Renal cortex interstitium (tissue), 15 donors: ENCODE measurements at places on chromosomes 7 and 10.

- peak; percentile 90 for DNase-seq
These were observed at the start of gene TPK1 for GRCh38 chr7:144835652-144836544. Gene TPK1 (minus strand): TSS chr7:144836053. CDS start chr7:144835602, 451 bp downstream.

- no peak for DNase-seq
These were observed 297.8 kb downstream of the RPS24 start for GRCh38 chr10:78331391-78331922.

GRCh38 chr7:4307316-4308204, 374.5 kb upstream of the FOXK1 start:
- DNase-seq = no peak

DNA sequence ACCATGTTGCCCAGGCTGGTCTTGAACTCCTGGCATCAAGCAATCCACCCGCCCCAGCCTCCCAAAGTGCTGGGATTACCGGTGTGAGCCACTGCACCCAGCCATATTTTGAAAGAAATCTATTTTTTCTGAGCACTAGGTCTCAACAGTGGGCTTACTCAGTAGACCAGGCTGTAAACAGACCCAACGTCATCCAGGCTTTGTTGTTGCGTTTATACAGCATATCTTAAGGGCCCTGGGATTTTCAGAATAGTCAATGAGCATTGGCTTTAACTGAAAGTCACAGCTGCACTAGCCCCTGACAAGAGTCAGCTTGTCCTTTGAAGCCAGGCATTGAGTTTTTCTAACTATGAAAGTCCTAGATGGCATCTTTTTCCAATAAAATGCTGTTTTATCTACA, 49.8 kb downstream of the STK17A start:
- no peak for DNase-seq

DNA sequence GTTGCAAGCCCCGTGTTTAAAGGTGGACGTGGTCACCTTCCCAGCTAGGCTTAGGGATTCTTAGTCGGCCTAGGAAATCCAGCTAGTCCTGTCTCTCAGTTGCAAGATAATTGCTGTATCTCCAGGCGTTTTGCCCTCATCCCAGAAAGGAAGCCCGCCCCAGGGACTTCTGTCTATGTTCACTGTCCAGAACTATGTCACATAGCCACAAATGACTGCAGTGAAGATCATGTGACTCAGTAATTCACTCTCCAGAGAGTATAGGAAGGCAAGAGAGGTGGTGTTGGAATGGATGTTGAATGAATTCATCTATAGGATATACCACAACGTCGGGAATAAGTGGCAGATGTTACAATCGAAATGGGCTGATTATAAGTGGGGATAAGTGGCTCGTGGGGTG, 349 bp upstream of the ERVW-1 start:
- no peak for DNase-seq

DNA sequence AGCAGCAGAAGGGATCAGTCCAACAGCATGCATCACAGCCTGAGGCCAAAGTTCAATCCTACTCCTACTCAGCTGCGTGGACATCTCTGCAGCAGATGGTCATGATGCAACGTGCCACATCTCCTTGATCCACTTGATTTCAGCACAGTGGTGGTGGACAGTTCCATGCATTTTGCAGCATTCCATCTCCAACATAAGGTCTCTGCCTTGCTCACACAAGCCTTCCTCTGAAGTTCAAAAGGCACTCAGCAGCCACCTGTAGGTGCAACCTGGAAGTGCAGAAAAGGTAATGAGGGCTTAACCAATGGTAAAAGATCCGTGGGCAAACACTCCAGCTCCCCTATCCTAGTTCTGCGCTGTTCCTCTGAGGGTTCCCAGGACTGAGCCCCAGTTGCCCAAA, 57.5 kb upstream of the CHCHD3 start:
- DNase-seq = peak; percentile 57

- DNase-seq = no peak
These were observed 254.8 kb downstream of the INHBA start for GRCh38 chr7:41448104-41448503.

- no peak for DNase-seq
These were observed 167.8 kb upstream of the ITGB1 start for GRCh38 chr10:33125522-33126517.

DNA sequence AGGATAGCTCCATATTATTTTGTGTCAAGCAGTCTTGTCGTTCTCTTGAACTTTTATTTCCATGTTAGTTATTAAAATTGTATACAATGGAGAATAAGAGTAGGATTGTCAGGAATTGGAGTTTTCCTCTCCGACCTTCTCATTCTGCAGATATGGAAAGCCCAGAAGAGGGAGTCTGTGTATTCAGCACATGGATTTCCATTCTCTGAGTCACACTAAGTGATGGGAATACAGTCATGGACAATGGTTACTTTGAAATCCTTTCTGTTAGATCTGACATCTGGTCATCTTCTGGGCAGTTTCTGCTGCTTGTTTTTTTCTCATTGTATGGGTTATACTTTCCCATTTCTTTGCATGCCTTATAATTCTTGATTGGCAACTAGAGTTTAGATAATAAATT, 5.0 kb upstream of the TASOR2 start:
- DNase-seq = no peak

- no peak for DNase-seq
These were observed 8.0 kb upstream of the PKD1L1 start for GRCh38 chr7:47956220-47956619.

DNA sequence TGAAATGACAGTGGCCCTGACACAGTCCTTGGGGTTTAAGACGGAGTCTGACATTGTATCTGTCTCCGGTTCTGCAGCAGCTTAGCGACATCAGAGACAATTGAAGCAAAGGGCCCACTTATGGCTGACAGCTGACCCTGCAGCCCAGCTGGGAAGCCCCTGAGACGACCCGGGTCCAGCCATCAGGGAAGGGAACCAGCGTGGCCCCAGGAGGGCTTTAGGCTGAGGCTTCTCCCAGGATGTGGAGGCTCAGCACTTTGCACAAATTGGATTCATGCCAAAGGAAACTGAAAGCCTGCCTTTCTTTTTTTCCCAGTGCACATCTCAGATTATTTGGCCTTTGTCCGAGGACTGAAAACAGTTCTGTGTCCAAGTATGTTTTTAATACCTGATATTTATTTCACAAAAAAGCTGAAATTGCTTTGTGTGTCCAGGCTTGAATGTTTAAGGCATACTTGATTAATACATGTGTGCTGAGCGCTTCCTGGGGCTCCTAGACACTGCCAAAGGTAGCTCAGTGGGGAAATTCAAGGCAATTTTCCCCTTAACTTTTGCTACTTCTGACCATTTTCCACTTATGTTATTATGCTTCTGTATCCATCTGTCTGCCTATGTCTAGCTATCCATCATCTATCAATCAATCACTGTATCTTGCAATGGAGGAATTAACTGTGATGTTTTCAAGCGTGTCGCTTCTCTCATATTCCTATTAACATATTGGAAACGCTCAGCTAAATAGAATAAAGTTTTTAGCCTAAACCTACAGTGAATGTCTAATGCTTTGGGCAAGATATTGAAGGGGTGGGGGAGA, 34.8 kb downstream of the KLF6 start:
- no peak for DNase-seq

DNA sequence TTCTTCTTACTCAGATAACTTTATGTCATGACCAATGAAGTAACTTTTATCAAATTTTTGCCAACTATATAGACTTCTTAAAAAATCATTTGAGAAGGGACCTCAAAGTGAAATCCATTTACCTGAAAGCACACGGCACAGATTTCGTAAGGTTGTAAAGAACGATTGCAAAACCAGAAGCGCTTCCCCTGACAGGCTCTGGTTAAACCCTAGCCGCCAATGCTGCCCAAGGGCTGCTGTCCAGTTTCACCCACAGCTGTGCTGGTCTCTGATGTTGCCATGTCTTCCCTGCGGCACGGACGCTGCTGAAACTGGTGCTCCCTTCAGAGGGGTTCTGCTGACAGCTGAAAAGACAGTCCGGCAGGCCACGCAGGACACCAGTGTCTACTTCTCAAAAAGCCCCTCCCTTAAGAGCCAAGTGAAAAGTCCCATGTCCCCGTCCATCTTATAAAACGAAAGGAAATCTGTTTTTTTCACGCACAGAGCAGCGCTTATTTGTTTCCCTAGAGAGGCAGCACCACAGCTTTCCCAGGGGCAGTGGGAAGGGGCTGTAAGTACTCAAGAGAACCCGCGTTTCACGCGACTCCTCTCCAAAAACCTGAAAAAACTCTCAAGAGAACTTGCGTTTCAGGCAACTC, 32.5 kb downstream of the GNA12 start:
- DNase-seq = no peak

- no peak for DNase-seq
These were observed 8.8 kb downstream of the GRK5 start for GRCh38 chr10:119216127-119216526.

DNA sequence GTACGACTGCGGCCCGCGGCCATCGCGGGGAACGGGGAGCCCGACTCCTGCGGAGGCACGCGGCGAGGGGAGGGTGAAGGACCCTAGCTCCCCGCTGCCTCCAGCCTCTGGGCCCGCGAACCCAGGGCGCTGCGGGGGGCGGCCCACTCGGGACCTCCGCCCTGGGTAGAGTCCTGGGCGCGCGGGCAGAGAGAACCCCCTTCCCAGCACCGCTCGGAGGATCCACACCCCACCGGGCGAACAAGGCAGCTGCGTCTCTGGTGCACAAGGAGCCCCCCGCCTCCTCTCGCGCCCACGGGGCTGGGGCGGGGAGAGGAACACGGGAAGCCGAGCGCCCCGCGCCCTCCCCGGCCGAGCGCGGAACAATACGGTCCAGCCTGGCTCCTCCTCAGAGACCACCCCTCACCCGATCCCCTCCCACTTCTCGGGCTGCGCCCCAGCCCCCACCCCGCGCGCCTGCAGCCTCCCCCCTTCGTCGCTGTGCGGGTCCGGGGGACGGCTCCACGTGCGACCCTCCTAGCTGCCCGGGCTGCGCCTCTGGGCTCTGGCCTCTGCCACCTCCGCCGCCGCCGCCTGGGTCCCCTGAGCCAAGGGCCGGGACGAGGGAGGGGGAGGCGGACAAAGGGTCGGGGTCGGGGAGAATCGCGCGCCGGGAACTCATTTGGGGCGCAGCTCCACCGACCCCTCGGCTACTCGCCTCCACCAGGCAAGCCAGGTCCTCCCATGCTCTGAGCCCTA, at the start of gene WDR86:
WDR86 (minus strand) TSS at position 372 of the 738 bp plus-strand sequence. CDS start 449 bp downstream, outside the sequence.
- DNase-seq = peak; percentile 73

- DNase-seq = no peak
These were observed 36.6 kb downstream of the BNIP3 start for GRCh38 chr10:131944976-131945695.

GRCh38 chr7:95342642-95343307, 18.4 kb upstream of the PON1 start:
- DNase-seq = no peak

- DNase-seq = no peak
These were observed 997.0 kb downstream of the GATA3 start for GRCh38 chr10:9051328-9051974.

DNA sequence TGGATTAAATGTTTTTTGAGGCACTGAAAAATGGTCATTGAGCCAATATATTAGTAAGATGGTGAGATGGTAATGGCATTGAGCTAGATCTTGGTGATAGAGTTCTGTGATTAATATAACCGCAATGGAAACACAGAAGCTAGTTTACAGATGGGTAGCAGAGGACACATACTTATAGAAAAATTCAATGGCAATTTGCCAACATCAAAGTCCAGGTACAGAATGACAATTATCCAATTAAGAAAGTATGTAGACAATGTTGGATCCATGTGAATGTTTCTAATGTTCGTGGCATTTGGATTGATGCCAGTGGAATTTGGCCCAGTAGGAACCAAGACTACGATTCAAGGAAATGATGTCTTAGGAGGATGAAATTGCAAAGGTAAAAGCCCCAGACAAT, 187.8 kb downstream of the GNAT3 start:
- DNase-seq = no peak

GRCh38 chr7:38316733-38317360, 43.4 kb upstream of the TARP start:
- DNase-seq = no peak

DNA sequence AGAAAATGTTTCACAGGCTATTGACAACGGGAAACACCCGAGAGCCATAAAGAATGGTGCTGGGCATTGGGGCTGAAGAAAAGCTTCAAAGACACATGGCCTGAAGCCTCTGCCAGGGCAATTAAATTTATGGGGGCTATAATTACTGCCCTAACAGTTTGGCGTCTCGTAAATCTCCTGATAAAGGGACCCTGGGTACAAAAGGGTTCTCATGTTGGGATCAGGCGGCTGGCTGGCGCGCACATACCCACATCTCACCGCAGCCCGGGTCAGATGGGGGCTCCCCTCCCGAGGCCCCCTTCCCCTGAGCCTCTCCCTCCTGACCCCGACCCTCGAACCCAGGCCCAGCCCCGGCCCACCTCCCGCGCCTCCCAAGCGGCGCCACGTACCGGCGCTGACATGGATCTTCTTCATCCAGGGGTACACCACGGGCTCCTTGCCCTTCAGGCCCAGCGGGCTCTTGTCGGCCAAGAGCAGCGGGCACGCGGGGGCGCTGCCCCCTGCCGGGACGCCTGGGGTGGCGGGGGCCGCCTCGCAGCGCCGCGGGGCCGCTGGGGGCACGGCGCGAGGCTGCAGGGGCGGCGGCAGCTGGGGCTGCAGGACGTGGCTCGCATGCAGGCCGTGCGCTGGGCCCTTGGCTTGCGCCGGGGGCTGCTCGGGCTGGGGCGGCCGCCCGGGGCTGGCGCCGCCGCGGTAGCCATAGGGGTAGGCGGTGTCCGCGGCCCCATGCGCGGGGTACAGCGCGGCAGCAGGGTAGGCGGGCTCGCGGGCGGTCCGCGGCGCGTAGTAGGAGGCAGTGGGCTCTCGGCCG, 623 bp downstream of the HOXA4 start:
- no peak for DNase-seq

- no peak for DNase-seq
These were observed 7.4 kb downstream of the ZNF746 start for GRCh38 chr7:149490083-149490760.

DNA sequence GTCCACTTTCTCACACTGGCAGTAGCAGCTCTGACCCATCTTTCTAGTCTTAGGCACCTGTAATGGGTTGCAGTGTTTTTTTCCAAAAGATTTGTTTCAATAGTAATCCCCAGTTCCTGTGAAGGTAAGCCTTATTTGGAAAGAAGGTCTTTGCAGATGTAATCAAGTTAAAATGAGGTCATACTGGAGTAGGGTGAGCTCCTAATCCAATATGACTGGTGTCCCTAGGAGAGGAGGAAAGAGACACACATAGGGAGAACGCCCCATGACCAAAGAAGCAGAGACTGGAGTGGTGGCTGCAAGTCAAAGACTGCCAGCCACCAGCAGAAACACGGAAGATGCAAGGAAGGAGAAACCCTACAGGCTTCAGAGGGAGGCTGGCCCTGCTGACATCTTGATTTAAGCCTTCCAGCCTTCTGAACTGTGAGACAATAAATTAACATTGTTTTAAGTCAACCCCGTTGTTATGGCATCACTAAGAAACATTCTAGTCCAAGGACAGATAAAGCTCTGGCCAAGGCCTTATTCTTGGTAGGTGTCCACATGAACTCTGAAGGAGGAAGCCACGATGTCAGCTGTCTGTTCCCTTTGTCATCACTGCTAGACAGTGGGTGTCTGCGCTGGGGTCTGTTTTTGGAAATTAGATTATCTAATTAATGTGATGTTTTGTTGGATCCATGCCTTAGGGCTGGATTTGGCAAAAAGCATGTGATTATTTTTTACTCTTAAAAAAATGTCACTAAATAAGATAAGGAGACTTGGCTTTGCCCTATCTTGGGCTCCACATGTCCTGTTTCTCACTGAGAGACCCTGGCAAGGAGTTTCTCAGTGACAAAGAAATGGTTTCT, 214.9 kb downstream of the KCNMA1 start:
- DNase-seq = no peak
